ENCODE measurements at places on chromosomes 1 and 21.

DNA sequence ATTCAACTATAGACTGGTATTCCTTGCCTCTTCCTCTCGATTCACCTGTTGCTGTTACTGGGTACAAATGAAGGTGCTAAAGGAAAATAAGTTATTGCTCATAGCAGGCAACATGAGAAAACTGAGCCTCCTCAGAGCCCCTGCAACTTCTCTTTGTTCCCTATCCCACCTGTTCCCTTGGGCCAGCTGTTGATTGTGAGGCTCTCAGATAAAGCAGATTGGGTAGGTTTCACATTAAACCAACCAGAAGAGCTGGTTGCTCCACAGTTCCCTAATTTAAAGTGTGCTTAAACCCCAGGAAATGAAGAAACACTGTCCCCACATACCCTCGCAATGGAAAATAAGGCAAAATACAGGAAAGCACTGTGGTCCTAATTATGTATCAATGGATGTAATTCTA lies 4.8 kb downstream of the DEDD start:
- no peak for DNase-seq

DNA sequence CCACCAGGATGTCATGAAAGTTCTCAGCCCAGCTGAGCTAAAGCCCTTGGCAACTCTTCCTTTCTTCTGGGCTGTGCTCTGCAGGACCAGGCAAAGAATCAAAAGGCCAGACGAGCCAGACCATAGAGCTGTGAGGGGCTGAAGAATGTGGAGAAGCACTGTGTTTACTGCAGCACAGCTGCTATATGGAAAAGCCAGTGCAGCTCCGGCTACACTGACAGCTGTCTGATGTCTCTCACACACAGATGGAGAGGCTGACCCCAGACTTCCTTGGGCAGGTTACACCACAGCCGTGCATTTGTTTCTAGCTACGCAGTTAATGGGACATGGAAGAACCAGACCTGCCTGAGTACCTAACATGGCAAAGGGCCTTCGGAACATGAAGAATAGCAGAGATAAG lies 40.3 kb downstream of the CD247 start:
- no peak for DNase-seq

- DNase-seq: no peak
Measured at GRCh38 chr1:117611121-117611601, 5.3 kb downstream of the TENT5C start.

DNA sequence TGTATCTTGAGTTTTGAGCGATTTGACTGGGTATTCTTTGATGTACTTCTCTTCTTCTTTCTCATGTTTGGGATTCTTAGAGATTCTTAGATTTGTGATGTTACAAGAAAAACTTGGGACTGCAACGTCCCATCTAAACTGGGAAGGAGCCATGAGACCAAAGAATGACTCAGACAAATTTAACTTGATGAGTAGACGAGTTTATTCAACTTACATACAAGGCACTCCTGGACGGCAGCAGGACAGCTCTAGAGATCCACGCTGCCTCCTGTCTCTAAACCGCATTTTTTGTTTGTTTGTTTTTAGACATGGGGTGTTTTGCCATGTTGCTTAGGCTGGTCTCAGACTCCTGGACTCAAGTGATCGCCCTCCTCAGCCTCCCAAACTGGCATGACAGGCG lies 137.1 kb downstream of the PIK3R3 start:
- no peak for DNase-seq

GRCh38 chr21:46031484-46031883 lies 49.9 kb downstream of the COL6A1 start:
- DNase-seq: no peak

DNA sequence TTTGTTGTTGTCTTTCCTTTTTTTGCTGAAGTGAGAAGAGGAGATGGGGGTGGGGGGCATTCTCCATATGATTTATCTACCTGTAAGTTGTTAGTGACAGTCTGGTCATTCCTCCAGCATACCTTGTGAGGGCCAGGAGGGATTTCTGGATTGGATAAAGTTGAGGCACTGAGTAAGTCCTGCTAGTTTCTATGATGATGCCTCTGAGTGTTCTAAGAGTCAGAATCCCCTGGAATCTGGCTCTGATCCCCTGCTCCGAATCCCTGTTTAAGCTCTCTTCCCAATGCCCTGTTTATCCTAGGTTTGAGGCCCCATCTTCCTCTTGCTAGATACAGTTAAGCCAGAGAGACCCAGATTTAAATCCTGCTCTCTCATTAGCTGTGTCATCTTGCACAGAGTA lies 83.2 kb upstream of the HOOK1 start:
- DNase-seq: no peak

DNA sequence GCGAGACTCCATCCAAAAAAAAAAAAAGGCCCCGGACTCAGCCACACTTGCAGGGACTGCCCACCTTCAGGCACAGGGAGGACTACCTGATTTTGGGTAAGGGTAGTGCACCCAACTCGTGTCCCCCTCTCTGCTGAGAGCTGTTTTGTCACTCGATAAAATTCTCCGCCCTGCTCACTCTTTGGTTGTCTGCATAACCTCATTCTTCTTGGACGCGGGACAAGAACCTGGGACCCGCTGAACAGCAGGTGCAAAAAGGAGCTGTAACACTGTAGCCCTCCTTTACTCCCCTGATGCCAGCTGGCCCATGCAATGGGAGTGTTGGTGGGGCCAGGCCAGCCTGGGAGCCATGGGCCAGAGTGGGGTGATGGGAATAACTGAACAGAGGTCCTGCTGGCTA lies 10.6 kb downstream of the S100B start:
- DNase-seq: no peak

DNA sequence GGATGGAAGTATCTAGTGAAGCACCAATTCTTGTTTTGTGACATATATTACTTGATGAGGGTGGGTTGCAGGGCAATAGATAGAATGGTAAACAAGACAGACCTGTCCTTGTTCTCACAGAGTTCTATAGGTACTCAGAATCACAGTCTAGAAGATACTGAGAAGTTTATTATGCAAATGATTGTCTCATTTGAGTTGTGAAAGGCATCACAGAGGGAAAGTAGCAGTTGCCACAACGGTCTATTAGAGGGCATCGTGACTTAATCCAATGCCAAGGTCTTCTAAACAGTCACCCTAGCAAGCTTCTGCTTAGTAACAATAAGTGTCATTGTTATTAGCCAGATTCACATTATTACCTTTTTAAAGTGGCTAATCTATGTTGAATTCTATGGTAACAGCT lies 574.8 kb upstream of the ZRANB2 start:
- no peak for DNase-seq

DNA sequence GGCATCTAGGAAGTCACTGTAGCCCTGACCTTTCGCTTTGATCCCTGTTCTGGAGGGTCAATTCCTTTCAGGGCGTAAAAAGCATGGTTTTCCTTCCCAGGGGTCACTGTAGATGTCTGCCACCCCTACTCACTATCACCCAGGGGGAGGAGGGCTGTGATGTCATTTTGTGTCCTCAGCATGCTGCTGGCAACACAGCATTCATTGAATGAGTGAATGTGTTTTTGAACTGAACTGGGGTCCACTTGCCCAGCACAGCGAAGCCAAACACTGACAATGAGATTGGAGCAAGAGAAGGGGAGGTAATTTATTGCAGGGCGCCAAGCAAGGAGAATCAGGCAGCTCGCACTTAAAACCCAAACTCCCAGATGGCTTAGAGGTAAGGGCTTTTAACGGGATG lies 78.2 kb upstream of the PGBD5 start:
- no peak for DNase-seq

- no peak for DNase-seq
Measured at GRCh38 chr1:213622365-213623063, 365.3 kb upstream of the PROX1 start.

GRCh38 chr1:182493063-182493462 lies 43.1 kb downstream of the RGSL1 start:
- no peak for DNase-seq

DNA sequence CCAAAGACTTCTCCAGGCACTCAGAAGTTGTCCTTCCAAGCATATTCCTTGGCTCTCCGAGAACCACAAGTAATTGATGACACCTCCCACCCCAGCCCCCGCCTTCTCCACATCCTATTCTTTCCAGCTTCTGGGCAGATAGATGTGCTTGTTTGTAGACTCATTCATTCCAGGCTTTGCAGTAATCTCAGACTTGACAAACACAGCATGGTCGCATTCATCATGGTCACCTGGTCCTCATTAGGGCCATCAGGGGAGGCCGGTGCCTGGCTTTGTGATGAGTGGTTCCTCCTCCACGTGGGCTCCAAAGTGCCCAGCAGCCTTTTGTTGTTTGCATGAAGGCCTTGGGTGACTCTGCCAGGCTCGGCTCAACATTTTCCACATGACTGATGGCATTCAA lies 28.5 kb upstream of the KCNE2 start:
- DNase-seq: peak; percentile 73

- no peak for DNase-seq
Measured at GRCh38 chr1:180594723-180595122, 36.0 kb downstream of the OVAAL start.

- no peak for DNase-seq
Measured at GRCh38 chr1:37176269-37176668, 142.0 kb upstream of the GRIK3 start.

DNA sequence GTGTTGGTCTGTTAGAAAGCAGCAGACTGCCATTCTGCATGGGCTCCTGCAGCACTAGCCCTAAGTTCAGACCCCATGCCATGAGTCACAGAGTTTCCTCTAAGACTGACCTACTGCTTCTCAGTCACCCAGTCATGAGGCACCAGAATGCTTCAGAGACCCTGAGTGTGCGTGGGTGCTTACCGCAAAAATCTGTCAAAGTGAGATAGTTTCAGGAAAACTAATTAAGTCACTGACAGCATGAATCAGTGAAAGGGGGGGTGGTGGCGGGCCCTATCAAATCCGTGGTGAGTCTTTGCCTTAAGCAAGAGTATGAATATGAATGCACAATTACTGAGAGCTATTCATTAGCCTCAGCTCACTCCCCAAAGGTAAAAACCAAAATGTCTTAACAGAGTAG lies 98.1 kb downstream of the KCTD3 start:
- DNase-seq: peak; percentile 12

DNA sequence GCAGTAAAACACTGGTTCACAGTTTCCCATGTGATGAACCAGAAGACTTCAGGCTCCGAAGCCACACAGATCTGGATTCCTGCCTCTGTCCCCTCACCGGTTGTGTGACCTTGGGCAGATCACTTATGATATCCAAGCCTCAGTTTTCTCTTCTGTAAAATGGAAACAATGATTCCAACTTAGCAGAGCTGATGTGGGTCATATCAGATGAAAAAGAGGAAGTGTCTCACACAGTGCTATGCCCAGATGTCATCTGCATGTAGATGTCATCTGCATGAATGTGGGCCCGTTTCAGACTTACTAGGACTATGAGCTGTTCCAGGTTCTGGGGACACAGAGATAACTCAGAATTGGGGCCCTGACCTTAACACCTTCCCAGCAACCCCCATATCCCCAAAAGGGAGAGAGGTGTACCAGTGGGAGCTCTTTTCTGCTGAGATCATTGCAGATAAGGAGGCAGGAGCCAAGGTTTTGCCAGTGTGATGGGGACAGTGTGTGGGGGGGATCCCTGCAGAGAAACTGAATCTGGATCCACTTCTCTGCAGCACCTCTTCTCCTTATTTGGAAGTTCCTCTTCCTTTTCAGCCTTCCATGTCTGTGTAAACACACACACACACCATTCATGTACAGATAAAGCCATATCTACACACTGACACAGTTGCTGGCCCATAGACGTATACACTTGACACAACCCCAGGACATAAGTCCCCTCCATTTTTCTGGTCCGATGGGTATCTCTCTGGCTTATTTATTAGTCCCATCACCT lies 5.0 kb upstream of the ADGRB2 start:
- no peak for DNase-seq

- DNase-seq: no peak
Measured at GRCh38 chr1:209094384-209094783, 489.1 kb upstream of the CAMK1G start.

- DNase-seq: peak; percentile 92
Measured at GRCh38 chr21:36860736-36861594, 105.5 kb downstream of the HLCS start.

GRCh38 chr21:39561140-39561539 lies 51.6 kb upstream of the B3GALT5 start:
- no peak for DNase-seq

GRCh38 chr1:150749720-150750311 lies 15.8 kb downstream of the CTSS start:
- no peak for DNase-seq

DNA sequence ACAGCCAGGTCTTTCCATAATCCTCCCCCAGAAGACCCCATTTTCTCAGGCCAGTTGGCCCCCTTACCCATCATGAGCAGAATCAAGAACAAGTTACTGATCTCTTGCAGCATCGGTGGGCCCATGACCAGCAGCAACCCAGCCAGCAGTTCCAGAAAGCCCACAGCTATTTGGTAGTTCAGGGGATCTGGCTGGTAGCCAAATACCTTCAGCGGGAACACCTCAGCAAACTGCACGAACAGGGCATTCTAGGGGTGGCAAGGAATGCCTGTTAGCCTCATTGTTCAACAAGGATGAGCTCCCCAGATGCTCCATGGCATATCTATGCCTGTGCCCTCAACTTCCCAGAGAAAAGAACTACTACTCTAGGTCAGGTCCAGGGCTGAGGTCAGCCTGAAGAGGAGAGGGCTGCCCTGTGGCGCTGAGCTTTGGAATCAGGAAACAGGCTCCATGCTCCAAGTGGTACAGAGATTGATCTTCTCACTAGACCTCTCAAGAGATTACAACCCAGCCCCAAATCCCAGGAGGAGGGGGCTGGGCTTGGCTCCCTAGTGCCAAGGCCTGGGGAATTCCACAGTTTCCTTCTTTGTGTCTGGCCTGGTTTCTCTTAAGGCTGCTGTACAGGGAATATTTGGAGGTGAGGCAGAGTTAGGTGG lies 1.3 kb downstream of the TMEM35B start:
- peak; percentile 22 for DNase-seq
